ENCODE measurements at places on chromosomes 1 and 21. TPM values are rescaled to one million over a fixed set of nuclear protein-coding genes. Genes with fewer than 3 reads are reported as not detected.

ALX3 gene
- total RNA-seq: not detected

S100A5 gene
- total RNA-seq: not detected

FAM110D gene
- 10.6 TPM for total RNA-seq

PTGS2 gene
- total RNA-seq: 16.9 TPM

WNT2B gene
- 15.4 TPM for total RNA-seq

DIO1 gene
- total RNA-seq: not detected

PPOX gene
- total RNA-seq: 33.6 TPM

SFN gene
- 1.9 TPM for total RNA-seq

TACSTD2 gene
- 8.1 TPM for total RNA-seq

LCE3D gene
- not detected for total RNA-seq

LY9 gene
- total RNA-seq: 0.71 TPM

FCRL5 gene
- 0.21 TPM for total RNA-seq

SH2D5 gene
- total RNA-seq: not detected

DEPDC1 gene
- not detected for total RNA-seq

COA6 gene
- total RNA-seq: 3.4 TPM

MEX3A gene
- total RNA-seq: not detected

TMEM200B gene
- total RNA-seq: 31.4 TPM

OR14K1 gene
- not detected for total RNA-seq

VSIG8 gene
- total RNA-seq: not detected

IL19 gene
- total RNA-seq: not detected

LAMB3 gene
- 3.4 TPM for total RNA-seq

PLPP3 gene
- total RNA-seq: 271 TPM

TTC3 gene
- 85.2 TPM for total RNA-seq
